ENCODE measurements at places on chromosomes 12 and 14.

GRCh38 chr12:88985011-88985410 lies 367.3 kb downstream of the DUSP6 start:
- no peak for DNase-seq

- DNase-seq = no peak
Measured at GRCh38 chr12:46450279-46450748, 77.7 kb upstream of the SLC38A2 start.

DNA sequence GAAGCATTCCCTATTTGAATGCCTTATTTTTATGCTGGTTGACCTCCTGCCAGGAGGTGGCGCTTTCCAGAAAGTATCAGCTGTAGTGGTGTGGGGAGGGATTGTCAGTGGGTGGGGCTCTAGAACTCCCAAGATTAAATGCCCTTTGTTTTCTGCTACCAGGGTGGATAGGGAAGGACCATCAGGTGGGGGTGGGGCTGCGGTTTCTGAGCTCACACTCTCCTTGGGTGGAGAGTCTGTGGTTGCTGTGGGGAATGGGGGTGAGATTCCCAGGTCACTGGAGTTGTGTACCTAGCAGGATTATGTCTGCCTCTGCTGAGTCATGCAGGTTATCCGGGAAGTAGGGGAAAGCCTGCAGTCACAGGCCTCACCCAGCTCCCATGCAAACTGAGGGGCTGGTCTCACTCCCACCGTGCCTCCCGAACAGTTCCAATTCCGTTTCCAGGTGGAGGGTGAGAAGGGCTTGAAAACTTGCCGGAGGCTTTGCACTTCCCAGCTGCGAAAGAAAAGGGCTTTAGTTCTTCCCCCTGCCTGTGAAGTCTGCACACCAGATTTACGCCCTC lies 68.3 kb downstream of the ALG10B start:
- DNase-seq = peak; percentile 51

DNA sequence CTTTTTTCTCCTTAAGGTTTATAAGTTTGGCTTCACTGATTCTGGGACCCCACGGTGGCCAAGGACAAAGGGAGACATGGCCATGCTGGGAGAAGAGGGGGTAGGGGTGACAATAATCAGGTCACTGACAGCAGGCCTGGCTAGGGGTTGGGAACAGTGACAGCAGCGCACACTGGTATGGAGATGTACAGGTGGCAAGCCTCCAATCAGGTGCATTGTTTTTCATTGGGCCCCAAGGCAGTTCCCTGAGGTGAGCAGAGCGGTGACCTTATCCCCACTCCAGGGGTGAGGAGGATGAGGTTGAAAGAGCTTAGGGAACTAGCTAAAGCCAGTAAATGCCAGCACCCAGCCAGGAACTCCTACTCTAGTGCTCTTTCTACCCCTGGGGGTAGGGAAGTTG lies 1.4 kb downstream of the SYNDIG1L start:
- no peak for DNase-seq

DNA sequence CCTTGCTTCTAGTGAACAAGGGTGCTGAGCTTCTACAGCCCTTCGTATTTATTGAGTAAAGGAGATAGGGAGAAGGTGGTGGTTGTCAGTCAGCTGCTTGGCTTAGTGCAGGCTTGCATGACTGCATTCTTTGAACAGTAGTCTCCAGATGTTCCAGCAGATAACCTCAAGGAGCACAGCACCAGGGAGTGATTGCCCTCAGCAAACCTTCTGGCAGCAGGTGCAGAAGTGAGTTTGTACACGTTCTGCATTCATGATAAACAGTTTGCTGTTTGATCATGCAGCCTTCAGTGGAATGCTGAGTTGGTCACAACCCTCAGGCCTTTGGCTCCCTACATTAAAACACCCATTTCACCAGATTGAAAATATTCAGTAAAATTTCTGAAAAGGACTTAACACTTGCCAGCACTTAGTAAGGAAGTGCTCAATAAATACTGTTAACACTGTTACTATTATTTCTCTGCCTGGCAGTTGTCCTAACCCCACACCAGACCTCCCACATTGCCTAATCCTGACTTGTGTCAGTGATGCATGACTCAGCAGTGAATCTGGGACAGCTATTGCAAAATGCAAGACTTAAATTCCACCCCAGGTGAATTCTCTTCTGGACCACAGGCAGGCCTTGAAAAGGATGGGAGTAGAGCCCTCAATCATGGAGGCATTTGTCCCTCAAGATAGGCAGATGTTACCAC lies 18.9 kb upstream of the CARMIL3 start:
- DNase-seq = no peak

- no peak for DNase-seq
Measured at GRCh38 chr14:57089901-57090300, 178.8 kb downstream of the EXOC5 start.

DNA sequence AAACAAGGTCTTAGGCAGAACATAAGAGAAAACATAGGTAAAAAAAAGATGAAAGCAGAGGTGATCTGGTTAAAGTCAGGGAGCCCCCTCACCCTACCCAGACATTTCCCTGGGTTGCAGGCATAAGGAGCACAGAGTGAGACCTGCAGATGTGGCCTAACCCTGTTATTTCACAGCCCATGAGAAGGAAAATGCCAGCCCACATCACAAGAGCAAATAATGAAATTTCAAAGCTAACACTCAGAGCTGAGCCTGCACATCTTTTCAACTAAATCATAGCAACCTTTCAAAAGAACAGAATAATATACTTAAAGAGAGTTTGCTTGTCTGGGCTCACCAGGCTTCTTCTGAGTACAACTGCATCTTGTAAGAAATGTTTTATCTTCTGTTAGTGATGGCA lies 295.4 kb downstream of the RPAP3 start:
- no peak for DNase-seq

Data from SHP77 (cell line).